HepG2 (cell line): ENCODE measurements at places on chromosomes 6 and 20. TPM values are rescaled to one million over a fixed set of nuclear protein-coding genes. Genes with fewer than 3 reads are reported as not detected.

The TRIM31 gene
- 0.51 TPM in 1 of 2 replicates, not detected in the other for total RNA-seq

The ZFP57 gene
- total RNA-seq = not detected in 2 replicates

The CALHM4 gene
- total RNA-seq = not detected in 2 replicates

The ANKRD60 gene
- total RNA-seq = not detected in 2 replicates

The TTK gene
- 33.2 and 53.3 TPM in 2 replicates for total RNA-seq

The NNAT gene
- not detected in 2 replicates for total RNA-seq
